A549 treated with ZK216348 at 1 μM for 4 hours (cell line): ENCODE measurements at places on chromosomes 5 and 9. TPM values are rescaled to one million over a fixed set of nuclear protein-coding genes. Genes with fewer than 3 reads are reported as not detected.

The HEMGN gene
- total RNA-seq, result not detected in 5 replicates

The RNF224 gene
- 0.13 to 0.58 TPM (median 0.39 TPM) in 4 of 5 replicates, not detected in the other for total RNA-seq

The CTSV gene
- 11.7 to 13.9 TPM (median 12.8 TPM) in 5 replicates for total RNA-seq

The TMEM215 gene
- not detected in 5 replicates for total RNA-seq

The FER gene
- 3.1 to 7.4 TPM (median 6.2 TPM) in 5 replicates for total RNA-seq

The RASGRF2 gene
- 1.6 to 2.3 TPM (median 2.0 TPM) in 5 replicates for total RNA-seq

The NUDT2 gene
- 22.7 to 25.0 TPM (median 23.9 TPM) in 5 replicates for total RNA-seq
